HS-5 (cell line): ENCODE measurements at places on chromosomes 11 and 22.

GRCh38 chr11:119726150-119726553, 2.8 kb downstream of the NECTIN1 start:
- no peak for DNase-seq

GRCh38 chr11:125585487-125585886, 7.2 kb upstream of the STT3A start:
- no peak for DNase-seq

- DNase-seq = no peak
Measured at GRCh38 chr11:74474316-74474715, 7.0 kb upstream of the KCNE3 start.

DNA sequence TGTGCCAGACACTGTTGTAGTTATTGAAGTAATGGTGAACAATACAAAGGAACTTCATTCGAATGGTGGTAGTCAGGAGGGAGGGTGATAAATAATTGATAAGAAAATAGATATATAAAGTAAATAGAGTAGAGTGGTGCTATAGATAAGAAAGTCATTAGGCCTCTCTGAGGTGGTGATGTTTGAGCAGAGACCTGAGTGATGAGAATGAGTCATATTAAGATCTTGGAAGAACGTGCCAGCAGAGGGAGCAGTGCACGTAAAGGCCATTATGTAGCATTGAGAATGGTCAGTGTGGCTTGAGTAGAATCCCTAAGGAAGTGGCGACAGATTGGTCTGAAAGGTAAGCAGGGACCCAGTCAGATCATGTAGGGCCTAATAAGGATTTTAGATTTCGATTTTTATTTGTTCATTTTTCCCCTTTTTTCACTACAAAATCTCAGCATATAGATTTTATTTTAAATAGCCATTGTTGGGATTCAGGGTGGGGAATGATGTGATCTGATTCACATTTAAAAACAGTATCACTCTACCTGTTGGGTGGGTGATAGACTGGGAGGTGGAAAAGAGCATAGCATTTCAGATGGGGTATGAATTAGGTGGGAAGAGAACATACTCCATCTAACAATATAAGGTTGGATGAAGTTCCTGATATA, 44.7 kb downstream of the CCDC90B start:
- DNase-seq = no peak

DNA sequence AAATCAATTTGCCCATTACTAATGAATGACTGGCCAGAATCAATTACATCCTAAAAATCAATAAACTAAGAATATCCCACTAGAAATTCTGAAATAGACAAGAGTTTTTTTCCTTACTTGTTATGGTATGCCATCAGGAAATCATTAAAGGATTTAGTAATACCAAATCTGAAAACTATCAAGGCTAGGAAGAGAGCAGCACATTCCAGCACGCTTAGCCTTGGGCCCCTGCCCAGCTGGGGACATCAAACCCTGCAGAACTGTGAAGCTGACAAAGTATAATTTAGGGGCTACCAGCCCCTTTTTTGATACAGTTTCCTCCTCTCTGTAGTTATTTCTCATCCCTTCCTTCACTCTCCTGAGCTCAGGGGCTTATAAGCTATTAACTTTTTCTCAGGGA, 247.8 kb upstream of the ZC3H12C start:
- DNase-seq = no peak

DNA sequence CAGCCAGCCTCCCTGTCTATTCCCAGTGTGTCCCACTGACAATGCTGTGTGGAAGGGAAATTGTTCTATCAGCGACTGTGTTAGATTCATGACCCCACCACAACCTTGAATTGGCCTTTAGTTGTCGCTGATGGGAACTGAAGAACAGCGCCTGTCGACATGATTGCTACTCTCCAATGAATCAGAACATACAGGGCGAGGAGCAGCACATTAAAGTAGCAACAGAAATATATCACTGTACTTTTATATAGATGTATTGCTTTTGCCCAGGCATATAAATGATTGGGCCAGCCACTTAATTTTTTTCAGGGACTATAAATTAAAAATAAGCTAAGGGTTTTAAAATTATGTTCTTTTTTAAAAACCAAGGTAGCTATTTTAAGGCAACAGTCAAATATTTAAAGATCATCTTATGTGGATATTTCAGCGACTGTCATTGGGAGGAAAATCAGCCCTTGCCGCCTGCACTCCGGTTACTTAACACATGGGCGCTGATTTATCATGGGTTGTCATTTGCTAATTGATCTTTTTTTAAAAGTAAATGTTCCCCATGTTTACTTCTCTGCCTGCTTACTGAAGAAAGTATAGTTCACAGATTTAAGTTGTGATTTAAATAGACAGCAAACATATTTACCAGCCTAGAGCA, 42.1 kb downstream of the ARL14EP start:
- DNase-seq = no peak
